ENCODE measurements at places on chromosomes 16 and 17.

DNA sequence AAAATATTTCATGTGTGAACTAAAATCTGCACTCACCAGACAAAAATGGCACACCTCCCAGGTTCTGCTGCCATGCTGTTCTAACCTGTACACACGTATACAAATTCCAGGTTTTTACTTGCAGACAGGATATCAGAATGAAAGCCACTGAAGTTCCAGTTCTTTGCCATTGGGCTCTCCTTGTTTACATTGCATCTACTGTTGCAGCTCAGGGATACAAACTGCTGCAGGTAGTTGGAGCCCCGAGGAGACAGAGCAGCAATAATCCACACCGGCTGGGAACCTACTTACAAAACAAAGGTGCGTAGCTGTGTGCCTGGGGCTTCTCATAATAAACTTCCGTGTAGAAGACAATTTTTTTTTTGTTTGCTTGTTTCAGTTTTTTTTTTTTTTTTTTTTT, 59.6 kb downstream of the HAPSTR1 start:
- no peak overlapping the region for H3K4me3 ChIP-seq
- H3K27ac ChIP-seq = no peak overlapping the region
- no peak for DNase-seq
- no peaks in the 10 kb centered on the region for H3K27me3 ChIP-seq
- H3K36me3 ChIP-seq = no peaks in the 10 kb centered on the region

- H3K27me3 ChIP-seq = no peaks in the 10 kb centered on the region
- H3K4me3 ChIP-seq = no peak overlapping the region
- no peaks in the 10 kb centered on the region for H3K36me3 ChIP-seq
- DNase-seq = no peak
- H3K27ac ChIP-seq = no peak overlapping the region
These were observed 14.8 kb downstream of the MYOCD start for GRCh38 chr17:12680407-12680897.

GRCh38 chr17:603406-604114, 111.1 kb downstream of the VPS53 start:
- peaks cover 6% of the 10 kb centered on the region for H3K36me3 ChIP-seq
- H3K27ac ChIP-seq = no peak overlapping the region
- H3K4me1 ChIP-seq = peaks cover 26% of the 10 kb centered on the region
- no peaks in the 10 kb centered on the region for H3K27me3 ChIP-seq
- no peak overlapping the region for H3K4me3 ChIP-seq

GRCh38 chr17:81537343-81537855, 9.2 kb downstream of the FSCN2 start:
- no peak overlapping the region for H3K27ac ChIP-seq
- DNase-seq = peak; percentile 44
- H3K4me1 ChIP-seq = no peaks in the 10 kb centered on the region
- H3K36me3 ChIP-seq = peaks cover 20% of the 10 kb centered on the region

DNA sequence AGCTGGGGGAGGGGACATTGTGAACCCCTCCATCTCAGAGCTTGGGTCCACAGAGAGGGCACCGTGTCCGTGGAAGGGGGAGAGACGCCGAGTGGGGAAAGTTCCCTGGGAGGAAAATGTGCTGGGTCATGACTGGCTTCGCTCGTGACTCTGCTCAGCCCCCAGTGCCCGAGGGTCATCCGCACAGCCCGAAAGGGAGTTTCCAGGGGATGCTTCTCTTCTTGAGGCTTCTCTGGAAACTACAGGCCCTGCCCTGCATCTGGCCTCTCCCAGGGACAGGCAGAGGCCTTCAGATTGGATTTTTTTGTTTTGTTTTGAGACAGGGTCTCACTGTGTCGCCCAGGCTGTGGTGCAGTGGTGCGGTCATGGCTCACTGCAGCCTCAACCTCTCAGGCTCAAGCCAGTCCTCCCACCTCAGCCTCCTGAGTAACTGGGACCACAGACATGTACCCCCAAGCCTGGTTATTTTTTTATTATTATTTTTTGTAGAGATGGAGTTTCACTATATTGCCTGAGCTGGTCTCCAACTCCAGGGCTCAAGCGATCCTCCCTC, 9.8 kb upstream of the GSE1 start:
- H3K4me1 ChIP-seq = peaks cover 28% of the 10 kb centered on the region
- H3K36me3 ChIP-seq = peaks cover 4% of the 10 kb centered on the region
- H3K4me3 ChIP-seq = no peak overlapping the region
- H3K27me3 ChIP-seq = no peaks in the 10 kb centered on the region
- no peak overlapping the region for H3K27ac ChIP-seq

- H3K4me3 ChIP-seq = no peak overlapping the region
- H3K4me1 ChIP-seq = peaks cover 19% of the 10 kb centered on the region
- no peaks in the 10 kb centered on the region for H3K36me3 ChIP-seq
These were observed 21.5 kb upstream of the KRT19 start for GRCh38 chr17:41549596-41550039.

- no peaks in the 10 kb centered on the region for H3K4me1 ChIP-seq
- no peaks in the 10 kb centered on the region for H3K36me3 ChIP-seq
- no peak overlapping the region for H3K27ac ChIP-seq
These were observed 88.8 kb downstream of the MRM1 start for GRCh38 chr17:36690190-36690589.

DNA sequence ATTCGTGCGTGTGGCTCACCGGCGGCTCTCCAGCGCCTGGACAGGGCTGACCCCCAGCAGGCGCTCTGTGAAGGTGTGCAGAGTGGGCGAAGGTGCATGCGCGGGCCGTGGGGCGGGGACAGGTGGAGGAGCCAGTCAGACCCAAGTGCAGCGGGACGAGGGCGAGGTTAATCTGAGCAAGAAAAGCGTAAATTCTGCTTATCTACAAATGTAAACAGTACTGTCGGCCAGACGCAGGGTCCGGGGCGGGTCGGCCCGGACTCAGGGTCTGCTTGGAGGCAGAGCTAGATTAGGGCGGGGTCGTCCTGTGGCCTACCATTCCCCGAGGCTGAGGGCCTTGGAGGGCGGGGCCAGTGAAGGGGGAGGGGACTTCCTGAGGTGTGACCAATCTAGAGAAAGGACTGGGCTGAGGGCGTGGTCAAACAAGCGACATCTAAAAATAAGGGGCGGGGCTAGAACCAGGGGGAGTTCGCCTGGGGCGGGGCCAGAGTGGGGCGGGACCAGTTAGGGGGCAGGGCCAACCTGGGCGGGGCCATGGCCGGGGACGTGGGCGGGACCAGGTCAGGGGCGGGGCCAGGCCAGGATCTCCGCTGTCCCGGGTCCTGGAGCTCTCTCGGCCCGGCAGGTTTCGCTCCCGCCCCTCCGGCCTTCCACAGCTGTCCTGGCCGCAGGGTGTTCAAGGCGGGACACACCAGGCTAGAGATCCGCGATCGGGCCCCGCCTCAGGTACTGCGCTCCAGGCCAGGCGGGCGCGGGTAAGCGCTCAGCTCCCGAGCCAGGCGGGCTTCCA, at the start of gene SEC14L5:
Gene SEC14L5, plus strand, starts transcription at position 611 of the 790 bp plus-strand sequence. CDS start 994 bp downstream, outside the sequence.
- no peaks in the 10 kb centered on the region for H3K27me3 ChIP-seq
- no peaks in the 10 kb centered on the region for H3K36me3 ChIP-seq
- H3K4me1 ChIP-seq = peaks cover 3% of the 10 kb centered on the region
- peak; percentile 98 for DNase-seq
- H3K4me3 ChIP-seq = peak within 1 kb of the TSS; percentile 65
- H3K27ac ChIP-seq = no peak within 1 kb of the TSS

GRCh38 chr17:73895157-73895556, 250.9 kb upstream of the SDK2 start:
- H3K27ac ChIP-seq = no peak overlapping the region
- no peak for DNase-seq
- H3K36me3 ChIP-seq = no peaks in the 10 kb centered on the region
- peaks cover 4% of the 10 kb centered on the region for H3K27me3 ChIP-seq
- no peak overlapping the region for H3K4me3 ChIP-seq

DNA sequence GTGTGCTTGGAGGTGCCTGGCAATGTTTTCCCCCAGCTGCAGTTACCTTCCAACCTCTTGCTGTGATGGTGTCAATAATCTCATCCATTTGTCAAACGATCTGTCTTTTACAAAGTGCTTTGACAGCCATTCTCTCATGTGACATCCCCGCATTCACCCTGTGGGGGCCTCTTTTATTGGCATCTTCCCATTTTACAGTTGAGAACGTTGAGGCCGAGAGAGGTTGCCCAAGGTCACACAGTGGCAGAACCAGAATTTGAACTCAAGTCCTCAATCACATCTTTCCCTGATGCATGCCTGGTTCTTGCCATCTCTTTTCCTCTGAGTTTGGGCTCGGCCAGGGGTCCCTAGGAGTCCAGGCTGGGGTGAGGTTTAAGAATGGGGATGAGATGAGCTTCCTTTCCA, 1.5 kb downstream of the TAOK2 start:
- H3K36me3 ChIP-seq = peaks cover 39% of the 10 kb centered on the region
- no peaks in the 10 kb centered on the region for H3K27me3 ChIP-seq
- DNase-seq = no peak
- H3K4me3 ChIP-seq = no peak overlapping the region

GRCh38 chr17:28476076-28476865, 2.8 kb downstream of the SLC13A2 start:
- DNase-seq = no peak
- no peaks in the 10 kb centered on the region for H3K36me3 ChIP-seq

DNA sequence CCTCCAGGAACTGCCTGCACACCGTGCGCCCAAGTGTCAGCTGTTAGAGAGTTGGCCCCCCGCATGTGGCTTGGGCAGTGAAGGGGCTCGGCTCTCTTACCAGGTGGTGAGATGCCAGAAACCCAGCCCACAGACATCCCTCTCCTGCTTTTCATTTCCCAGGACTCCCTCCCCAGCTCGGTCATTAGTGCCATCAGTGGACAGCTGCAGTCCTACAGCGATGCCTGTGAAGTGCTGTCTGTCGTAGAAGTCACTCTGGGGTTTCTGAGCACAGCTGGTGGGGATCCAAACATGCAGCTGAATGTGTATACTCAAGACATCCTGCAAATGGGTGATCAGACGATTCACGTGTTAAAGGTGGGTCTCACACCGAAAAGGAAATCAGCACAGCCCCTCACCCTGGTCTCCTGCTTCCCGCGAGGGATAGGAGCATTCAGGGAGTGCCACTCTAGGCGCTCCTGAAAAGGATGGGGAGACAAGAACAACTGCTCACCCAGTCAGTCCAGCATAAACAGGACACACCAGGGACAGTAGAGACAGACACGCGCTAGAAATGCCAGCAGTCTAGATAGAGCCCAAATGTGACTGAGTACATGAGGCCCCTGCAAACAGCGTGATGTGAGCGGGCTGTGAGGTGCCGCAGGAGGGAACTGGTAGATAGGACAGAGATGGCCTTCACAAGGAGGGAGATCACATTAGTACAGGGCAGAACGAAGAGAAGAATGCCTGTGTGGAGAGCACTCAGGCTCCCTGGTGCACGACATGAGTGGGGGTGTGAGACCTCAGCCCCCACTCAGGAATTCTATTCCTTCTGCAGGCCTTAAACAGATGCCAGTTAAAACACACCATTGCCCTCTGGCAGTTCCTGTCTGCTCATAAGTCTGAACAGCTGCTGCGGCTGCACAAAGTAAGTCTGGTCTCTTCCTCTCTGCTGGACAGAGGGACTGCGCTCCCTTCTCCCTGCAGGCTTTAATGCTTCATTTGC, 25.7 kb upstream of the ENDOV start:
- no peak for DNase-seq
- H3K36me3 ChIP-seq = peaks cover 46% of the 10 kb centered on the region
- peaks cover 8% of the 10 kb centered on the region for H3K4me1 ChIP-seq
- peak overlapping the region; percentile 51 for H3K27ac ChIP-seq
- no peak overlapping the region for H3K4me3 ChIP-seq
- no peaks in the 10 kb centered on the region for H3K27me3 ChIP-seq

GRCh38 chr17:82571855-82572254, 52.3 kb downstream of the FOXK2 start:
- peaks cover 61% of the 10 kb centered on the region for H3K36me3 ChIP-seq
- DNase-seq = no peak
- no peak overlapping the region for H3K27ac ChIP-seq
- H3K4me3 ChIP-seq = no peak overlapping the region

GRCh38 chr17:45715787-45716186, 68.3 kb upstream of the CRHR1 start:
- H3K4me3 ChIP-seq = no peak overlapping the region
- no peaks in the 10 kb centered on the region for H3K4me1 ChIP-seq
- H3K27me3 ChIP-seq = no peaks in the 10 kb centered on the region
- DNase-seq = no peak

- H3K4me3 ChIP-seq = no peak overlapping the region
- H3K36me3 ChIP-seq = peaks cover 23% of the 10 kb centered on the region
- no peaks in the 10 kb centered on the region for H3K27me3 ChIP-seq
- no peak overlapping the region for H3K27ac ChIP-seq
- no peaks in the 10 kb centered on the region for H3K4me1 ChIP-seq
These were observed 27.0 kb downstream of the CDC27 start for GRCh38 chr17:47162013-47162622.

- H3K4me1 ChIP-seq = peaks cover 11% of the 10 kb centered on the region
- peaks cover 11% of the 10 kb centered on the region for H3K36me3 ChIP-seq
- no peaks in the 10 kb centered on the region for H3K27me3 ChIP-seq
- no peak overlapping the region for H3K4me3 ChIP-seq
These were observed 18.8 kb downstream of the PCTP start for GRCh38 chr17:55769625-55770000.

- no peaks in the 10 kb centered on the region for H3K36me3 ChIP-seq
- H3K4me1 ChIP-seq = peaks cover 28% of the 10 kb centered on the region
- no peaks in the 10 kb centered on the region for H3K27me3 ChIP-seq
- H3K27ac ChIP-seq = peak overlapping the region; percentile 77
These were observed 76.7 kb downstream of the C16orf95 start for GRCh38 chr16:87240211-87241136.

DNA sequence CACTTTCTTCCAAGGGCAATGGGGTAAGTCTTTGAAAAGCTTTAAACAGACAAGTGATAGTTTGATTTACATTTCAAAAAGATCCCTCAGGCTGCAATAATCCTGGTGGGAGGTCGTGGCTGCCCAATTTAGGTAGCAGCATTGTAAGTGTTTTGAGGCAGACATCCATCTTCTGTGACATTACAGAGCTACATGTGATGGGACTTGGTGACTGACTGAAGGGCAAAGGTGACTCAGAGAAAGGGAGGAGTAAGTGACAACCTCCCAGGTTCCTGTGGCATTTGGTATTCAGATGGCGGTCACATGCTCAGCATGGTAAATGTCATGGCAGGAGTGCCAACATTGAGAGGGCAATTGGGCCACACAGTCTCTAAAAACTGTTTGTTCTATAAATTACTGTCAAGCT, 26.5 kb downstream of the STAT3 start:
- H3K27me3 ChIP-seq = no peaks in the 10 kb centered on the region
- H3K27ac ChIP-seq = no peak overlapping the region
- H3K36me3 ChIP-seq = no peaks in the 10 kb centered on the region
- H3K4me3 ChIP-seq = no peak overlapping the region
- peak; percentile 46 for DNase-seq
- peaks cover 10% of the 10 kb centered on the region for H3K4me1 ChIP-seq

DNA sequence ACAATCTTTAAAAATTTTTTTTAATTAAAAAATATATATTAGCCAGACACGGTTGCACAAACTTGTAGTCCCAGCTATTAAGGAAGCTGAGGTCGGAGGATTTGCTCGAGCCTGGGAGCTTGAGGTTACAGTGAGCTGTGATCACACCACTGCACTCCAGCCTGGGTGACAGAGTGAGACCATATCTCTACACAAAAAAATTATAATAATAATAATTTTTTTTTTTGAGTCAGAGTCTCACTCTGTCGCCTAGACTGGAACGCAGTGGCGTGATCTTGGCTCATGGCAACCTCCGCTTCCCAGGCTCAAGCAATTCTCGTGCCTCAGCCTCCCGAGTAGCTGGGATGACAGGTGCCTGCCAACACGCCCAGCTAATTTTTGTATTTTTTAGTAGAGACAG, 23.8 kb downstream of the LITAF start:
- no peak overlapping the region for H3K27ac ChIP-seq
- no peak for DNase-seq
- H3K36me3 ChIP-seq = no peaks in the 10 kb centered on the region
- peaks cover 15% of the 10 kb centered on the region for H3K4me1 ChIP-seq
- H3K27me3 ChIP-seq = no peaks in the 10 kb centered on the region

Measured in trophoblast cell (in vitro differentiated cells and primary cell).